CD4-positive, alpha-beta memory T cell (primary cell): ENCODE measurements at places on chromosomes 2 and 18. TPM values are rescaled to one million over a fixed set of nuclear protein-coding genes. Genes with fewer than 3 reads are reported as not detected.

Gene CD207
- not detected for polyA plus RNA-seq

Gene HOXD12
- not detected for polyA plus RNA-seq

DNA sequence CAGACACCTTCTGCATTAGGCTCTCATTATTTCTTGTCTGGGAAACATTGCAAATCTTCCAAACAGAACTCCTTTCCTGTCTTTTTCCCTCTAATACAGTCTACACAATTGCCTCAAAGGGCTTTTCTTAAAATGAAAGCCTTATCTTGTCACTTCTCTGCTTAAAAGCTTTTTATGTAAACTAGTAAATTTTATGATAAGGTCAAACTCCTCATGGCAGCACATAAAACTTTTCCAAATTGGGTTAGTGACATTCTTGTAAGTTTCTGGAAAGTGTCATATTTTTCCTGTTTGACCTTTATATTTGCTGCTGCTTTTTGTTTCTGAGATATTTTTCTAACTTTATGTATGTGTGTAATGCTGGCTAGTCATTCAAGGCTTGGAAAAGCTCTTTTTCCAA is 261.4 kb upstream of the KLHL14 start:
- DNase-seq: no peak

Gene CNRIP1
- polyA plus RNA-seq: not detected

DNA sequence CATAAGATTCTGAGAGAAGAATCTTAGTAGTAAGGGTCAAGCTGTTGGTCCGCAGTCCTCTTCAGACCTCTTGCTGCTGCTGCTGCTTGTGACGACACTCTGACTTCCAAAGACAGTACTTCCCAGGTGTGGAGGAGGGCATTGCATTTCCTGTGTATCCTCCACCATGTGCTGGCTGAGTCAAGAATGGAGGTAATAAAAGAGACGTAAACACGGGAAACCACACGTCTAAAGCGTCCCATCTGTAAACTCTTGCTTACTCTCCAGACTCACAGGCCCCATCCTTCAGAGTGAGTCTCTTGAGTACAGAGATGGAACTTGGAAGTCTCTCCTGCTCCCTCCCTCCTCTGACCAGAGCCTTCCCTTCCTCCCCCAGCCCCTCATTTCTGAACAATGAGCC is 25.6 kb downstream of the KLHL29 start:
- DNase-seq: no peak

DNA sequence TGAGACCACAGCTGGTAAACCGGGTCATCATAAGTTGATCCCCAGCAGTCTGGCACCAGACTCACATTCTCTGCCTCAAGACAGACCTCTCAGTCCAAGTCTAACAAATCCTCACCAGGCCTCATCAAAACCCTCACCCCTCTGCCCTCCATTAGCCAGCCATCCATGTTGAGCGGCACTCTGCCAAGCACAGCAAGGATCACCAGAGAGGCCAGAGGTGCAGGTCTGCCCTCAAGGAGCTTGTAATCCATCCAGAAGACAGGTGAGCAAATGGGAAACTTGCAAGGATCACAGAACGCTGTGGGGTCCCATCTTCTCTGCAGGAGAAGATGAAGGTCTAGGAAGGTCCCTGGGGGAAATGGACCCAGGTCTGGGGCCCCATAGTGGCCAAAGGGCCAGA is 63.6 kb downstream of the TNS1 start:
- DNase-seq: no peak

Gene TNFAIP6
- not detected for polyA plus RNA-seq

DNA sequence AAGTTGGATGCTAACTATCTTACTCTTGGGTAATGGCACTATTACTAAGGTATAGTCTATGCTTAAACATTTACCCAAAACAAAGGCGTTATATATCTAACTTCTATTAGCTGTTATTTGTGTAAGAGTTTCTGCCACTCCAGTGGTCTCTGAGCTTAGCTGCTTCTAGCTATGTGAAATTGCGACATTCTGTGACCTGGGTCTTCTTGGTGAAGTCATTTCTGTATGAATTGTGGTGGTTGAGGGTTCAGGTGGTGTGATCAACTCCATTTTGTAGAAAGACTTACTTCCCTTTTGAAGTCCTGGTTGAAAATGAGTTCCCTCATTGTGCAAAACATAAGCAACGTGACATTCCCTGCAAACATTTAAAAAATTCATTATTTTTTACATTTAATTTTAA is 221.6 kb downstream of the PIK3C3 start:
- no peak for DNase-seq

GRCh38 chr2:9165625-9166024 is 41.0 kb upstream of the ASAP2 start:
- DNase-seq: no peak

Gene UGT1A1
- not detected for polyA plus RNA-seq

- DNase-seq: no peak
Observed at GRCh38 chr2:85759257-85759613, 5.4 kb downstream of the ATOH8 start.

DNA sequence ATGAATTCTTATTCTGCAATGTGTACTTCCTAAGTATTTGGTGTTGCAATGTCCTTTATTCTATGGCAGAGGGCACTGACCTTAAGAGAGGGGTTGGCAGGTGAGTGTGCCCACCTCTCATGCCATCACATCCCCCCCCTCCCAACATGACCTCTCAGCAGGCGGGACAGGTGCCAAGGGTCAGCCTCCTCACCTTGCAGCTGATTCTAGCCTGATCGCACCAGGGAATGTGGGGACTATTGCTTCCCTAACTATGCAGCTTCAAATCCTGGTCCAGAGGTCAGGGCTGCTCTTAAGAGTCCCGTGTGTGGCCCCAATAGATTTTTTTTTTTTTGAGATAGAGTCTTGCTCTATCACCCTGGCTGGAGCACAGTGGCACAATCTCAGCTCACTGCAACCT is 9.5 kb downstream of the HJURP start:
- DNase-seq: no peak

Gene CPO
- not detected for polyA plus RNA-seq

Gene MTHFD2
- 13.7 TPM for polyA plus RNA-seq

Gene FAM124B
- polyA plus RNA-seq: 1.2 TPM

DNA sequence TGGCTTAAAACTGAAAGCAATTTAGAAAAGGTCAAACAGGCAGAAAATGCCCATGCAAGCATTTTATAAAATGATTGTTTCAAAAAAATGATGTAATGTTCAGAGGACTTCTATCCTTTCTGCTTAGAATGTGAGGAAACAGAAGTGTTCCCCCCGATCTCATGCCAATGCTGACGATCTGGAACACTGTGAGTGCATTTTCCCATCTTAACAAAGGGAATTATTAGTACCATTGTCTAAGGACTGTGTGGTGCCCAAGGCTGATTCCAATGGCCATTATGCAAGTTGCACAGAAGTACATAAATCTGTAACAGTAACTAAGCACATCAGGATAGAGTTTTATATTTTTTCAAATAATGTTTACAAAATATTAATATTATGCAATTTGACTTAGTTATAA is 185.3 kb downstream of the MYT1L start:
- DNase-seq: no peak

Gene PTPRN
- not detected for polyA plus RNA-seq

- DNase-seq: no peak
Observed at GRCh38 chr2:70886541-70886987, 49.1 kb upstream of the ATP6V1B1 start.

DNA sequence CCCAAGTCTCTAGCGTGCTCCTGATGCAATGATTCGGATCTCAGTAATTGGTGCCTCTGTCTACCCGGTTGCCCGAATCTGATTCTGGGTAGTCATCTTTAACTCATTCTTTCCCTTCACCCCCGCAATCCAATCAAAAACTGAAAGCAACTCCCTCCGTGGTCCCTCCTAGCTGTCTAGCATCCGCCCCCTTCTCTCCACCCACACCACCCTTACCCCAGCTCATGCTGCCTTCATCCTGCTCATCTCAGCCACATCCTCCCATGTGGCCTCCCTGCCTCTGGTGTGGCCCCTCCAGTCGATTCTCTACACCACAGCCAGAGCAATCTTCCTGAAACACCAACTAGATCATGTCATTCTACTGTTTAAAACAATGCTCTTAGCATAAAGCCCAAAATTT is 62.3 kb downstream of the TTC32 start:
- DNase-seq: no peak

- DNase-seq: no peak
Observed at GRCh38 chr2:171225302-171225980, 64.7 kb upstream of the TLK1 start.

Gene COA5
- polyA plus RNA-seq: 32.4 TPM

Gene VWC2L
- not detected for polyA plus RNA-seq

GRCh38 chr18:38709122-38709521 is 1143.5 kb upstream of the CELF4 start:
- no peak for DNase-seq

DNA sequence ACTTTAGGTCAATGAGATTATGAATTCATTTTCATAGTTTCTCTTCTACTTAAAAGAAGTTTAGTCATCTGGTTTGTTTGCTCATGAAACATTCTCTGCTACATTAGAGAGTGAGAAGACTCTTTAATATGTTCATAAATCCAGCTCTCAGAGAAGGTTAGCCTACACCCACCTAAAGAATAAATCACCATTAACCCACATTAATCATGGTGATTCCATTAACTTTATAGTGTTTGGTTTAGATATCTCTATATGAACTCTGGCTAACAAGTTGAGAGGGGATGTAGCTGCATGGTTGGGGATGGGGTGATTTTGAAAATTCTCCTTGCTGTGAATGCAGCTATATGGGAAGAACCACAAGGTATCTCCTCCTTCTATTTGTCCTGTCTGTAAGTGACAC is 10.7 kb downstream of the TFPI start:
- DNase-seq: no peak

Gene FN1
- 0.38 TPM for polyA plus RNA-seq

Gene TUBA4B
- not detected for polyA plus RNA-seq

GRCh38 chr2:20125616-20126015 is 74.2 kb upstream of the LAPTM4A start:
- DNase-seq: no peak

Gene WNT6
- not detected for polyA plus RNA-seq

Gene GPR39
- polyA plus RNA-seq: not detected

- no peak for DNase-seq
Observed at GRCh38 chr2:238427435-238428162, 872 bp downstream of the ASB1 start.

DNA sequence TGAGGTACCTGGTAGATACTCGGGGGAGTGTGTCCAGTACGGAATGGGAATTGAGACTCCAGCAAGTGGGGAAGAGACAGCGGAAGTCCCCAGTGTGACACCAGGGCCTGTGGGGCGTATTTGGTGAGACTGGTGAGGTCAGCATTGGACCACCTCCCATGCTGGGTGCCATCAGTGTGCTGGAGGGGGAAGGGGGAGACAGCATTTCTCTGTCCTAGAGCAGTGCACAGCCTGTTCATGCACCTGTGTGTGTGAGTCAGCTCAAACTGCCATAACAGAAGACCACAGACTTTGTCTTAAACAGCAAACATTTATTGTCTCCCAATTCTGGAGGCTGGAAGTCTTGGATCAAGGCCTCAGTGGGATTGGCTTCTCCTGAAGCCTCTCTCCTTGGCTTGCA is 301.8 kb downstream of the GBX2 start:
- DNase-seq: no peak

GRCh38 chr2:162293122-162293786 is 25.2 kb downstream of the IFIH1 start:
- DNase-seq: no peak

- DNase-seq: no peak
Observed at GRCh38 chr2:177175917-177176668, 36.5 kb upstream of the HNRNPA3 start.

Gene MZT2A
- 97.6 TPM for polyA plus RNA-seq

Gene NPAS2
- polyA plus RNA-seq: not detected

DNA sequence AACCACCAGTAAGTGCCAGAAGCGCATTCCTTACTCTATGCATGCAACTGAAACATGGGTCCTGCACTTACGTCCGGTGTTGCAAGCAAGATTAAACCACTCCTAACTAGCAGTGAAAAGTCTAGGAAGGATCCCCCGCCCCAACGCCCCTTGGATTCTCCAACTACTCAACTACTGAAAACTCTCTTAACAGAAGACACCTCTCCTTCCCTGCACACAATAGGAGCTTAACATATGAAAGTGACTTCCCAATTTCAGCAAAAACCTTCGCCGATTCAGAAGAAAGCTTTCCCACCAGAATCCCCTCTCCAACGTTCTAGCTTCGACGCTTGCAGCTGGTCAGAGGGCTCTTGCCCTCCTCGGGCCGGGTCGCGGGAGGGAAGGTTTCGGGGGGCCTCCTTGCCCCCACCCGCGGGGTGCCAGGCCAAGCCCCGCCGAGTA is 578 bp downstream of the IWS1 start:
- no peak for DNase-seq

Gene TET3
- 0.57 TPM for polyA plus RNA-seq

Gene LHCGR
- not detected for polyA plus RNA-seq
